ENCODE measurements at places on chromosomes 16 and 17.
A peak's percentile ranks its signal among the peaks of the same experiment; 100 is the strongest.

- no peak for DNase-seq
Observed at GRCh38 chr17:31309556-31309955, 4.3 kb downstream of the EVI2B start.

- peak; percentile 51 for DNase-seq
Observed at GRCh38 chr17:49746791-49747490, 17.0 kb downstream of the FAM117A start.

DNA sequence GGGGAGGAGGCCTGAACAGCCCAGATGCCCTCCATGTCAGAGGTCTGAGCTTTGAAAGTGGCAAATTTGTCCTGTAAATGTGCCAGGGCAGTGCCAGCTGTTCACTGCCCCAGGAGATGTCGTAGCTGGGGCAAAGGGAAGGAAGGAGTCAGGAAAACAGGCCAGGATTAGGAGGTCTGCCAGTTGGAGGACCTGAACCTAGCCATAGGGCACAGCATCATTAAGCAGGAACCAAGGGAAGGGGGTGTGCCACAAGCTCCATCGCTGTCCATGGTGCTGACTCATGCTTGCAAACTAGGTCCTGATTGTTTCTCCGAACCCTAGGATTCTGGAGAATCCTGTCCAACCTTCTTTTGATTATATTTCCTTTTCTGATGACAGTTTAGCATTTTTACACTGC lies 124.2 kb downstream of the TMEM132E start:
- DNase-seq, result peak; percentile 12

- DNase-seq, result no peak
Observed at GRCh38 chr16:87263418-87264052, 53.7 kb downstream of the C16orf95 start.

DNA sequence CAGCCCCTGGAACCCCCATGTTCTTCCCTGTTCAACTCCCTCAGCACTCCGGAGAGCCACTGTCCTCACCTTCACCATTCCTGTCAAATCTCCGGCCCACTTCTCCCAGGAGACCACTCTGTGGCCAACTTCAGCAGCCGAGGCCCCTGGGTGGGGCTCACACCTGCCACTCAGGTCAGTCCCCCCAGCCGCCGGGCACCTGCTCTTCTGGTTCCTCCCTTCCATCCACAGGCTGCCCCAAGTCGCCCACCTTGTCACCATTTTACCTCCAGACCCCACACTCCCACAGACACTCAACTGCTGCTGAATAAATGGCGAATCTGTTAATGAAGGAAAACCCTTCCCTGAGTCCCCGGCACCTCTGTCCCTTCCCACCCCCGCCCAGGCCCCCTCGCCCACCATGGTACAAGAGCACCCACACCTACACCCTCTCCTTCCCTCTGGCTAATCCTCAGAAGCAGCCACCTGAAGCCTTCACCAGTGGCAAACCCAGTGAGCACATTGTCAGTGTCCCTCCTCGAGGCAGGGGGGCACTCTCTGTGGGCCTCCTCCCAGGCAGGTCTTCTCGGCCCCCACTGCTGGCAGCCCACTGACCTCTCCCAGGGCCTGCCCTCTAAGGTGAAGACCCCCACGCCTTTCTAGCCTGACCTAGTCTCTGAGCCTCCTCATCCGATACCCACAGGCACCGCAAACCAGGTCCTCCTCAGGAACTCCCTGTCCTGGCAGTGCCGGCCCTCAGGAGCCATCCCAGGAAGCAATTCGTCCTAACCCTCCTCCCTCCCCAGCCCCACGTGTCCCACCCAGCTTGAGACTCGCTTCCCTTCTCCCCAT lies 8.2 kb downstream of the CANT1 start:
- DNase-seq, result no peak

- DNase-seq, result peak; percentile 25
Observed at GRCh38 chr17:8326511-8327302, 12.9 kb upstream of the ODF4 start.

- no peak for DNase-seq
Observed at GRCh38 chr16:55179852-55180585, 144.0 kb upstream of the IRX6 start.

- no peak for DNase-seq
Observed at GRCh38 chr16:55379876-55380390, 55.9 kb downstream of the IRX6 start.

- no peak for DNase-seq
Observed at GRCh38 chr16:53605356-53605755, 98.3 kb downstream of the RPGRIP1L start.

GRCh38 chr17:17344507-17345293 lies 41.5 kb downstream of the NT5M start:
- no peak for DNase-seq

GRCh38 chr16:86485746-86486145 lies 24.6 kb upstream of the FOXF1 start:
- DNase-seq, result no peak

DNA sequence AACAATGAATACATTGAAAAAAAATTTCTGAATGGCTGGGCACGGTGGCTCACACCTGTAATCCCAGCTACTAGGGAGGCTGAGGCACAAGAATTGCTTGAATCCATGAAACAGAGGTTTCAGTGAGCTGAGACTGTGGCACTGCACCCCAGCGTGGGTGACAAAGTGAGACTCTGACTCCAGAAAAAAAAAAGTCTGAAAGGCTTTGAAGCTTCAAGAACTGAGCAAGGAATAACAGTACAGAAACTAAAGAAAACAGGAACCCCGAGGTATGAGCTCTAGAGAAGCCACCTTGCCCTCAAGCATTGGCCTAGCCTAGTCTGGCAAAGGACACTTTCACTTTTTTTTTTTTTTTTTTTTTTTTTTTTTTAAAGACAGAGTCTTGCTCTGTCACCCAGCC lies 45.0 kb downstream of the TEX2 start:
- DNase-seq, result peak; percentile 32

DNA sequence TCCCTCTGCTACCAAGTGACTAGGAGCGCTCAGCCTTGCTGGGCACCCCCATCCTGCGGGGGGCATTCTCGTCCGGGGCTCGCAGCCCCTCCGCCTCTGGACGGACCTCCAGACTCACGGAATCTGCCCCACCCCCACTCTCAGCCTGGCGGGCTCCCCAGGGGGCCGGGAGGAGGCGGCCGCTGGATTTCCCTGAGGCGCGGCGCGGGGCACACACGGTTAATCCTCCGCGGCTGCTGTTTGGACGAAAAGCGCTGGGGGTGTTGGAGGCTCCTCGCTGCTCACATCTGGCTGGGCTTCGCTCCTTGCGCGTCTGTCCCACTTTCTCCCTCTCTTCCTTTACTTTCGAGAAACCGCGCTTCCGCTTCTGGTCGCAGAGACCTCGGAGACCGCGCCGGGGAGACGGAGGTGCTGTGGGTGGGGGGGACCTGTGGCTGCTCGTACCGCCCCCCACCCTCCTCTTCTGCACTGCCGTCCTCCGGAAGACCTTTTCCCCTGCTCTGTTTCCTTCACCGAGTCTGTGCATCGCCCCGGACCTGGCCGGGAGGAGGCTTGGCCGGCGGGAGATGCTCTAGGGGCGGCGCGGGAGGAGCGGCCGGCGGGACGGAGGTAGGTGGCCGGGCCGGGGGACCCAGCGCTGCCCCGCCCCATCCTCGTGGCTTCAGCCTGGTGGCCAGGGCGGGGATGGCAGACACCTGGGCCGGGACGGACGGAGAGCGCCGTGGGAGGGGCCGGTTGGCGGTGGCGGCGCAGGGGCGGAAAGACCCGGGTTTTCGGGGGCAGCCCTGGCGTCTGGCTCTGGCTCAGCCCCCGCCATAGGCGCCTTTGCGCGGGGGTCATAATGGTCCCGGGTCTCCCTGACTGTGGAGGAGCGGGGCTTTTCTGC lies at the start of gene C1QTNF1:
TSS of gene C1QTNF1 (plus strand) at position 284 of the 886 bp plus-strand sequence. CDS start 19,800 bp downstream, outside the sequence.
- DNase-seq, result peak; percentile 47

GRCh38 chr16:55437625-55438024 lies 41.4 kb upstream of the MMP2 start:
- DNase-seq, result no peak

DNA sequence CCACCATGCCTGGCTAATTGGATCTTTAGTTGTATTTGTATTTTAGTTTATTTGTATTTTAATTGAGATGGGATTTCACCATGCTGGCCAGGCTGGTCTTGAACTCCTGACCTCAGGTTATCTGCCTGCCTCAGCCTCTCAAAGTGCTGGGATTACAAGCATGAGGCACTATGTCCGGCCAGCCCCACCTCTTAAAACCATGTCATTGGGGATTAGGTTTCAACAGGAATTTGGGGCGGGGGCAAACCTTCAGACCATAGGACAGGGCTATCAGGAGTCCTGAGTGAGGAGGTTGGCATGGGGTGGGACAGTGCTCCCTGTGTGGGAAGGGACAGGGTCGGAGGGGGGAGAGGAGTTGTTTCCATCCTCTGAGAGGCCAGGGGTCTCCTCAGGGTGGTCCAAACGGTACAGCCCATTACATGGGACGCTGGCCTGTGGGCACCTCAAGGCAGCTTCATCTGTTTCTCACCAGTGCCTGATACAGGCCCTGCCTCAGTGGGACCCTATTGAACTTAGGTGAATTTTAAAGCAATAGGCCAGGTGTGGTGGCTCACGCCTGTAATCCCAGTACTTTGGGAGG lies 21.6 kb downstream of the GAA start:
- no peak for DNase-seq

DNA sequence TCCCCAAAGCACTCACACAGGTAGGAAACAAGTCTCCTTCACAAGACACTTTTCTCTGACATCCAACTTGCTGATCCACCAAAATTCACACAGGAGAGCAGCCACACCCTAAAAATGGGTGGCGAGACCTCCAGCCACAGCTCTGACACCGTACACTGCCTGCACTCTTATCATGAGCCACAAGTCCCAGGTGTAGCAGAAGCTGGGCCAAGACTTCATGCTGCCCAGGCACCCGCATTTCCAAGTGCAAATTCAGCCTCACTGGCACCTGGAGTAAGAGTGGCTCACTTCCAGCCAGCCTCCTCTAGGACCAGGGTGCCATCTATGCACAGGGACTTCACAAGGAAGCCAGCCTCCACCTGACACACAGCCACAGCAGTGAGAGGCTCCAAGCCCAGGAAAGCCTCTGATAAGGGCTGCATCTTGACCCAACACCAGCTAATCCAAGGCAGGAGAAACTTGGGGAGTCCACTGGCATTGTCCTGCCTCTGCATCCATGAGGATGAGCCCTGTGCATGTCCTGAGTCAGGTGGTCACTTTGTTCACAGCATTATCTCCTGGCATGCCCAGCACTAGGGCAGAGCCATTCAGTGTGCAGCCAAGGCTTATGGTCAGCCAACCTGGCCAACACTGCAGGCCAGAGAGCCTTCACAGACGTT lies 2.6 kb upstream of the ZNF768 start:
- DNase-seq, result no peak

GRCh38 chr16:21159281-21159951 lies 942 bp downstream of the LDAF1 start:
- DNase-seq, result peak; percentile 46

GRCh38 chr16:87470332-87470731 lies 22.5 kb downstream of the ZCCHC14 start:
- DNase-seq, result no peak

DNA sequence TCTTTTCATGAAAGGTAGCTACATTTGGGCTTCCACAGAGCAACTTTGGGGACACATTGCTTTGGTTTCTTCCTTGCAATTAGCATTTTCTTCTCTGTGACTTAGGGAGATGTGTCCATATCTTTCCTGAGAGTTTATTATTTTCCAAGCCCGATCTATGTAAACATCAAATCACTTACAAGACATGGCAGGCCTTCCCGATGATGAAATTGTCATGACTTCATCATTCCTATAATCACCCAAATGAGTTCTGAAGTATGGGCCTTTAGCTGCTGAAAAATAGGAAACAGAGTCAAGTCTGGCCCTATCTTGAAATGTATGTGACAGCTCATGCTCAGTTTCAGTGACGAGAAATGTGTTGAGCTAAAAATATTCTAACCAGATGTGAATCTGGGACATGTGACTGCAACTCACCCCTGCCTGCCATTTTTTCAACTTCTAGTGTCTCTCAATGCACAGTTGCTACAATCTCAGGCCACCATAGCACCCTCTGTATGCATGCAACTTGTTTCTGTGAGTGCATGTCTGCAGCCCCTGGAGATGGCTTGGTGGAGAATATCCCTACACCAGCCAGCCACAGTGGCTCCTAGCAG lies 199.6 kb upstream of the MAF start:
- DNase-seq, result no peak

GRCh38 chr17:67353161-67353560 lies 13.2 kb downstream of the PSMD12 start:
- DNase-seq, result no peak

DNA sequence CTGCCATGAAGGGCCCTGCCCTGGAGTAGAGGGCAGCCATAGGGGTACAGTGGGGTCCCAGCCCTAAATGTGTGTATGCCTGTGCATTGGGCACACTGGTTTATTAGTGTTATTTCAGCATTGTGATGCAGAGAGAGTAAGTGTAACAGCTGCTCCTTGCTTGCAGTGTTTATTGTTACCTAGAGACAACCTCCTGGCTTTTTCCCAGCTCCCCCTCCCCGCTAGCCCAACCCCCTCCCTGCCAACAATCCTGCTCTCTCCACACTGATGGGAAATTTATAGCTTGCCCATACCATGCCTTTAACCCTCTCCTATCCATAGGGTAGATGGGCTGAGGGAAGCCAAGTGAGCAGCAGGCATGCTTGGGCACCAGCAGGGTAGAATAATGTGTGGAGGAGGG lies 51.3 kb downstream of the NEUROD2 start:
- no peak for DNase-seq

- DNase-seq, result no peak
Observed at GRCh38 chr17:36791942-36792475, 145.3 kb upstream of the LHX1 start.

DNA sequence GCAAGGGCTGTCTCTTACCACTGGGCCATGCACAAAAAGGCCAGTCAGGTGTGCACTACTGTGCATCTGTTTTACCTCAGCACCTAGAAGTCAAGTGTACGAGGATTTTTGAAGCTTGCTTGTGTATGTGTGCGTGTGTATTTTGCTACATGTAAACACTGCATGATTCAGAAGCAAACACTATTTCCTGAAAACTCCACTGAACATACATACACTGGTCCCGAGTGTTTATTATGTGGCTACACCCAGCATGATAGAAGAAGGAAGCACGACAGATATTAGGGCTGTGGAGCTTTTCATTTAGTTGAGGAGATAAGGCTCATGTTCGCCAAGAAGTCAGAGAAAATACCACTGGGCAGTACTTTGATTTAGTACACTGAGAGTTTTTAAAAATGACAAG lies 89.2 kb downstream of the ZZEF1 start:
- DNase-seq, result no peak

GRCh38 chr17:56876766-56877179 lies 37.1 kb downstream of the TRIM25 start:
- DNase-seq, result no peak

DNA sequence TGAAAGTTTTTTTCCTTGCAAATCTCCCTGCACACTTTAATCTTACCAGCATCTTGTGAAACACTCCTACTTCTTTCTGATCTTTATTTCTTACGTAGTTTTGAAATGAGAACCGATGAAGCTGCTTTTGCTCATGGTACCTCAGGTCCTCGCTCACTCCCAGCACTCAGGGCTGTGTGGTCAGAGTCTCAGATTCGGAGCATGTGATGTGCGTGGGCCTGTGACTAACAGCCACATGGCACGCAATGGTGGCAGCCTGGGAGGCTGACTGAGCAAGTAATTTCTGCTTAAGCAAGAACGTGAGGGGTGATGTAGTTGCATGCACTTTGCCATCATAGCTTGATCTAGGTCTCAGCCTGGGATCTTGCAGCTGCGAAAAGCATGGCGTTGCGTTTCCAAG lies 624.3 kb downstream of the MAF start:
- DNase-seq, result peak; percentile 9

All from CD4-positive, alpha-beta T cell treated with Interleukin-6 for 4 hours (primary cell).